IMR-90 (cell line): ENCODE measurements at places on chromosomes 6 and 20. TPM values are rescaled to one million over a fixed set of nuclear protein-coding genes. Genes with fewer than 3 reads are reported as not detected.

SMLR1 gene
- total RNA-seq = not detected in 2 replicates

RNF182 gene
- 6.4 and 9.1 TPM in 2 replicates for total RNA-seq

PDYN gene
- not detected in 2 replicates for total RNA-seq

BCL2L1 gene
- 41.9 and 45.5 TPM in 2 replicates for total RNA-seq

C6orf163 gene
- total RNA-seq = 0.90 and 1.7 TPM in 2 replicates

TSBP1 gene
- not detected in 2 replicates for total RNA-seq

KHDRBS2 gene
- not detected in 2 replicates for total RNA-seq

MAS1 gene
- not detected in 2 replicates for total RNA-seq

NRM gene
- total RNA-seq = 1.7 and 2.2 TPM in 2 replicates
